Uterine smooth muscle cell (primary cell): ENCODE measurements at places on chromosomes 5 and 9. TPM values are rescaled to one million over a fixed set of nuclear protein-coding genes. Genes with fewer than 3 reads are reported as not detected.

PDZD2 gene
- total RNA-seq: 0.25 and 0.44 TPM in 2 replicates

TTLL11 gene
- total RNA-seq: 2.9 and 3.8 TPM in 2 replicates

ECM2 gene
- 1.00 and 2.4 TPM in 2 replicates for total RNA-seq

LCN2 gene
- not detected in 2 replicates for total RNA-seq

ANKRD33B gene
- 1.1 and 1.3 TPM in 2 replicates for total RNA-seq

DMRTA1 gene
- total RNA-seq: 1.00 and 1.5 TPM in 2 replicates

SLC6A19 gene
- not detected in 2 replicates for total RNA-seq

ELOVL7 gene
- total RNA-seq: under 0.01 and 0.11 TPM in 2 replicates
